ENCODE measurements at places on chromosomes 1 and 21.

GRCh38 chr1:105137543-105138457 lies 1388.1 kb downstream of the AMY1C start:
- DNase-seq = peak; percentile 60

GRCh38 chr1:210792250-210793102 lies 341.5 kb downstream of the KCNH1 start:
- no peak for DNase-seq

GRCh38 chr1:188432427-188432826 lies 1603.7 kb downstream of the PLA2G4A start:
- no peak for DNase-seq

GRCh38 chr1:10950316-10951172 lies 61.9 kb upstream of the TARDBP start:
- no peak for DNase-seq

DNA sequence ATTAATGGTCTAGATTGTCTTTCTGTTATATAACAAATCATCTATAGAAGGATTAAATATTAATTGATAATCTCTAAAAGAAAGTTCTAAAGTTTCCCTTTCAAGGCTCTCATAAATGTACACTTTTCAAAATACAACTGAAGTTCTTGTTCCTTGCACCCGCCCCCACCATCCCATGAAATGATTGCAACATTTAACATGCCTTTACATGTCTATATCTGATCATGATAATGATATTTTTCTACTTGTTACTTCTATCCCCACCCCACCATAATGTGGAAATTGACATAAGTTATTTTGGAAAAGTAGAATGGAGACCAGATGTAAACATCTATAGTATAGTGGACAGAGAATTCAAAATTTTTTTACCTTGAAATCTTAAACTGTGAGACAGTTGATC lies 186.6 kb downstream of the NTNG1 start:
- DNase-seq = no peak

GRCh38 chr1:88801575-88802208 lies 89.7 kb downstream of the GTF2B start:
- DNase-seq = peak; percentile 86

DNA sequence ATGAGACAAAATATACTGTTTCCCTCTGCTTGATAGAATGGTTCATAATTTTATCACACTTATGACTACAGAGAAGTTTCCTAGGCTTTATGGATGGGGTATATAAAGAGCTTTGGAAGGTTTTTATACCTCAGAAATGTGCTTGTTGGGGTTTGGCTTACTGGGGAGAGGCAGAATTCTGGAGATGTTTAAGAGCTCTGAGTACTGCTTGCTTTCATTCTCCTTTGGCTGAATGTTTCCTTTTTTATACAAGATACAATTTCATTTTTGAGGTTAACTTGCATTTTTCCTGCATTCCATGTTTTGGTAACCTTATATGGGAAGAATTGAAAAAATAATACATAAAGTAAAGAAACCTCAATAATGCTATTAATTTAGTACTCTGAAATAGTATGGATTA lies 157.7 kb upstream of the COL11A1 start:
- DNase-seq = no peak

GRCh38 chr21:44324854-44325107 lies 14.4 kb downstream of the CFAP410 start:
- DNase-seq = no peak

GRCh38 chr1:1529321-1529720 lies 11.1 kb downstream of the TMEM240 start:
- no peak for DNase-seq

GRCh38 chr1:93442008-93442666 lies 5.8 kb upstream of the FNBP1L start:
- DNase-seq = no peak

- DNase-seq = no peak
Measured at GRCh38 chr1:225855503-225856300, 26.5 kb downstream of the TMEM63A start.

DNA sequence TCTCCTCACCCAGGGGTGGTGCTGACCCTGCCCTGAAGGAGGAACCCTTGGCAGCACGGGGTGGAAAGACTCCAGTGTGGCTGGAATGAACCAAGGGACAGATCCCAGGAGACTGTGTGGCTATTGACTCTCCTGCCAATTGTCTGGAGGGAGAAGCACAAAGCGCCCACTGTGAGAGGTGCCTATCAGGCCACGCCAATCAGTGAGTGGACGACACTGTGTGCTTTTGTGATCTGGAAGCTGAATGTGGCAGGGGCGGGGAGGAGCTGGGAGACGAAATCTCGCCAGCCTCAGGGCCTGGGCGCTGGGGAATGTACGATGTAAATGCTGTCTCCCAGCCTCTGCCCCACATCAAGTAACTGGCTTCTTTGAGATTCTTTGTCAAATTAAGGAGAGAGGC lies 167.1 kb downstream of the ZBTB18 start:
- no peak for DNase-seq

DNA sequence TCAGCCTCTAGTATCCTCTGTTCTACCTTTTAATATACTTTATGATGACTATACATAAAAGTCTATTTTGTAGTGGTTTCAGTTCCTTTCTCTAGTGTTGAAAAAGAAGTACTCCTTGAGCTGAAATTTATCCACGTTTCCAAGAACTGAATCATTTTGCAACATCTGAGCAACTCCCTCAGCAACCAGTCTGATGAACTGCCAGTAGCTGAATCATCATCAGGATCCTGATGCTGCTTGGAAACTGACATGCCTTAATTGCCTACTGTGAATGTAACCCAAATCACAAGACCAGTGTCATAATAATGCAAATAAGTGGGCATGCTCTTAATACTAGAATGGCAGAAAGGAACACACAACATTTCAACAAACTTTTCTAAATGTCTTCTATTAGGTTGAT lies 103.3 kb downstream of the CYYR1 start:
- DNase-seq = no peak

GRCh38 chr1:24248859-24249258 lies 61.8 kb upstream of the IFNLR1 start:
- DNase-seq = peak; percentile 18

GRCh38 chr1:88311265-88311664 lies 372.8 kb upstream of the PKN2 start:
- no peak for DNase-seq

- DNase-seq = peak; percentile 54
Measured at GRCh38 chr1:179142889-179143299, 61.0 kb downstream of the TOR3A start.

DNA sequence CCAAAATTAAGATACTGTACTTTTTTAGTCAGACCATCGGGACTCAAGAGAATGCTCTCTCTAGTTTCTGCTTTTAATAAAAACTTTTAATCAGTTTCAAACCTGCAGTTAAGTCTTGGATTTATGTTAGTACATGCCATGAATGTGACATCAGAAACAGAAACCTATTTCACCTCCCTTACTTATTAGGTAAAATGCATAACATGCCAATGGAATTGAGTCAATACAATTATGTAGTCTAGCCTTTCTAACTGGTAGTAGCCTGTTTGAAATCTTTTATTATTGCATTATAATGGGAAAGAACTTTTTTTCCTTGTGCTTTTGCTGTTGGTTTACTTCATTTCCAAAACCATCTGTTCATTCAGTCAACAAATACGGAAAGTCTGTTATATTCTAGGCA lies 4.8 kb downstream of the PHACTR4 start:
- DNase-seq = no peak

DNA sequence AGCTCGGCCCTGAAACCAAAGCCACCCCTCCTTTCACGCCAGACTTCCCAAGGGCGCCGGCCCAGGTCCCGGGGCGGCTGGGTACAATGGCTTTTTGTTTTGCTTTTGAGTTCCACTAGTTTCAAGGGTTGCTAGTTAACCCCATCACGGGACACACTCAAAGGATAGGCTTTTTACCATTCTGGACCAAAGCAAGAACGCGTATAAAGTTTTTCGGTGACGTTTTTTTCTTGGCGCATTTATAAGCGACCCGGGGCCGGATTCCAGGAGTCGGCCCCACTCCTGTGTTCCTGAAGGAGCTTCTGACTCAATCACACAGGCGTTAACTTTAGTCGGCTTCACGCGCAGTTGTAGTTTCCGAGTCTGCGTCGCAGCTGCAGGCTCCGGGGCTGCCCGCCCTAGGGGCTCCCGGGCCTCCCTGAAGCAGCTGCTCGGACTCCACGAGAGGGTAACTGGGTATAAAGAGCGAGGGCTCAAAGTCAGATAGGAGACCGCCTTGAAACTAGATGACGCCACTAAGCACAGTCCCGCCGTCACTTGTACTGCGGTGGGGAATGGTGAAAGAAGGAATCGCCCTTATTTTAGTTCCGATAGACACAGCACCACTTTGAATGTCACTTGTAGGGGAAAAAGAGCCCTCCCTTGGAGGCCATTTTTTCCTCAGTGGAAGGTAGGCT lies 707 bp upstream of the KLHL21 start:
- DNase-seq = no peak

DNA sequence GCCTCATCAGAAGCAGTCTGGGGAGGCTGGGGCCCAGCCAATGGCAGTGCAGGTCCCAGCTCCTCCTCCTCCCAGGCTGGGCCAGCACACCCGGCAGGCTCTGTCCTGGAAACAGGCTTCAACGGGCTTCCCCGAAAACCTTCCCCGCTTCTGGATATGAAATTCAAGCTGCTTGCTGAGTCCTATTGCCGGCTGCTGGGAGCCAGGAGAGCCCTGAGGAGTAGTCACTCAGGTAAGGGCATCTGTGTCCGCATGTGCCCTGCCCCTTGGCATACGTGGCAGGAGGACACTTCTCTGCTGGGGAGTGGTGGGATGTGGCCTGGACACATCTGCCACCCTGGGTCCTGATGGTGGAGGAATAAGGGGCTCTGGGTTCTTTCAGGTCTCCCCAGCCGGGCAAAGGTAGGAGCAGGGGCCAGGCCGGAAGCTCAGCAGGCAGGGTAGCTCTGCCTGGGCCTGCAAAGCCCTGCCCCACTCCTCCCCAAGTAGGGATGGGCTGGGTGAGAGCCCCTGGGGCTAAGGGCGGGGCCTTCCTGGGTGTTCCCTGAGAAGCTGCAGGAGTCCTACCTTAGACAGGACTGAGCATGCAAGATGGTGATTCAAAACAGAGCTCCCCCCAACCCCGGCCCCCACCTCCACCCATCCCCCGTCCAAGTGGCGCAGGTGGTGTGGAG lies at the start of gene GJB5:
Gene GJB5, plus strand, starts transcription at position 84 of the 674 bp plus-strand sequence. CDS start 2,284 bp downstream, outside the sequence.
- no peak for DNase-seq

DNA sequence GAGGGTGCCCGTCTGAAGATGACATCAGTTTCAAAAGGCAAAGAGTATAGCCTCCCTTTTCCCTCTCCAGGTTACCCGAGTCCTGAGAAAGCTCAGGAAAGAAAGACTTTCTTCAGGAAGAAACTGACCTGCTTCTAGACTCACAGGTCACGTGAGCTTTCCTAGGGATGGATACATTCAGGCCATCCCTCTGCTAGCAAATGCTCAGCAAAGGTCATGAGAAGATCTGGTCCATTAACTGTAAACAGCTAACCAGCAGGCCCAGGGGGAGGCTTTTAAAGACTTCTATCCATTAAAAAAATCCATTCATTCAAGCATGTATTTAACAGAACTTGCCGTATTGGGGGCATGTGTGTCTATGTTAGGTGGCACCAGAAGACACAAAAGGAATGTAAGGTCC lies 605.5 kb downstream of the KIF26B start:
- DNase-seq = no peak

GRCh38 chr1:186595969-186596368 lies 84.3 kb downstream of the PTGS2 start:
- DNase-seq = no peak

DNA sequence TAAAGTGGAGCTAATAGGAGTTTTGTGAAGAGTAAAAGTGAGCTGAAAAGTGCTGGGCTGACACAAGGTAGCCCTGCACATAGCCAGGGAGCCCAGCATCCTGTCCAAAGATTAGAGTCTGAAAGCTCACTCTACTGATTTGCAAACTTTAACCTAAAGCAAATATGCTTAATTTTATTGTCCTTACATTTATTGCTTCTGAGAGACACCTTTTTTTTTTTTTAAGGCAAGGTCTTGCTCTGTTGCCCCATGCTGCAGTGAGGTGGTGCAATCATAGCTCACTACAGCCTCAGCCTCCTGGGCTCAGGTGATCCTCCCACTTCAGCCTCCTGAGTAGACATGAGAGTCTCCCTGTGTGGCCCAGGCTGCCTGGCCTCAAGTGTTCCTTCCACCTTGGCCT lies 16.5 kb downstream of the MGST3 start:
- no peak for DNase-seq

DNA sequence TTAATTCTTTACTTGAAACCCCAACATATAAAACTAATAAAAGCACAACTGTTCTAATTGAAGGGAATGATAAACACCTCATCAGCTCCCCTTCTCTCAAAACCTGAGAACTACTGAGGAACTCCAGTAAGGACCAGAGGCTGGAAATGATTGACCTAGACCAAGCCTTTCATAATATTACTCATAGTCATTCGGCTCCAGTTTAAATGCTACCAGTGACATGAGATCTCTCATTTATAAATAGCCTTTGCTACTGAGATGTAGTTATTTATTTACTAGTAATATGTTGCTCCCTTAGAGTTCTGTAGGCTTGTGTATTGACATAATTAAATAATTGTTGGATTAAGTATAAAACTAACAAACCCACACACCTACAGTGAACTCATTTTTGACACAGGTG lies 209.8 kb upstream of the PRMT6 start:
- no peak for DNase-seq

DNA sequence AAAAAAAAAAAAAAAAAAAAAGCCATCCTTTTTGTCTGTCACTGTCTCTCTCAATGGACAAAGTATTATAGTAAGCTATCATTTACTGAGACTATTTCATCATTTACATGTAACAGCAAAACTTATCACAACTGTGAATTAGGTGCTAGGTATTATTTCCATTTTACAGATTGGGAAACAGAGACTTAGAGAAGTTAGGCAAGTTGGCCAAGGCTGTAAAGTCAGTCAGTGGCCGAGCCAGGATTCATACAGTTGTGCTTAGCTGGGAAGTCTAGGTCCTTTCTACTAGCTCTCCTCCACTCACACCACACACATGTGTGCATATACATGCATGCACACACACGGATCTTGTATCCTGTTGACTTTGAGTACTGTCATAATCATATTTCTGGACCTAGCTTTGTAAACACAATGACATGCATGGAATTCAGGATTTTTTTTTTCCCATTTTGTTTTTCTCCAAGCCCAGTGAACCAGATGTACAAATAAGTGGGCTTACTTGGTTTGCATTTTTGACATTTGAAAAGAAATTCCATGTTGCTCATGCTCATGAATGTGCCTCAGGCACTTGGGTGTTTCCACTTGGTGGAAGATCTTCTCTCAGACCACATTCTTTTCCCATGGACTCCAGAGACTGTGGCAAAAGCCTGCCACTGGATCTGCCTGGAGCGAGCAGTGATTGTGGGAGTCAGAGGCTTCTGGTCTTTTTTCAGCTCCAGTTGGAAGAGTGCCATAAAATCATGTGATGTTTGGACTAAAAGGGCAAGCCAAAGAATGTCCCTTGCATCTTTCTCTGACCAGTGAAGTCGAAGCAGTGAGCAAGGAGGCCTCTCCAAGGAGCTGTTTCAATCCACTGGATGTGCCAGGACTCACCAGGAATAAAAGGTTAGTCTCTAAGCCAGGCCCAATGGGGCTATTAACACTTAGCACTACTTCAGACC lies 61.7 kb upstream of the DNAJC6 start:
- DNase-seq = no peak

- DNase-seq = no peak
Measured at GRCh38 chr21:46559291-46559983, 45.4 kb downstream of the S100B start.

- DNase-seq = peak; percentile 2
Measured at GRCh38 chr1:57770772-57771171, 346.9 kb upstream of the DAB1 start.

- no peak for DNase-seq
Measured at GRCh38 chr1:10322821-10323220, 76.0 kb upstream of the PGD start.

GRCh38 chr1:38246955-38247952 lies 200.7 kb upstream of the POU3F1 start:
- no peak for DNase-seq

Data from KBM-7 (cell line).